Mammary epithelial cell (primary cell): ENCODE measurements at places on chromosomes 12 and 14.
A peak's percentile ranks its signal among the peaks of the same experiment; 100 is the strongest.

DNA sequence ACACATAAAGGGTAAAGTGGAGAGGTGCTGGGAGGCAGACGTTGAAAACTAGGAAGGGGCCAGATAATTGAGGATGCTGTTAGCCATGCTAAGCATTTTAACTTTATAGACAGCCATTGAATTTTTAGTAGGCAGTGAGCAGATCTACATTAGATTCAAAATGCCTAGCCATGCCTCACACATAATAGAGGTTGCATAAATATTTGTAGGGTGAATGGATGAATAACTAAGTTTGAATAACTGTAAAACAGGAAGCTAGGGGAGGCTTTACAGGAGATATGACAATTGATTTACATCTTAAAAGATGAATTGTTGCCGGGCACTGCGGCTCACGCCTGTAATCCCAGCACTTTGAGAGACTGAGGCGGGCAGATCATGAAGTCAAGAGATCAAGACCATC, 12.3 kb upstream of the CCNT1 start:
- no peak for DNase-seq

DNA sequence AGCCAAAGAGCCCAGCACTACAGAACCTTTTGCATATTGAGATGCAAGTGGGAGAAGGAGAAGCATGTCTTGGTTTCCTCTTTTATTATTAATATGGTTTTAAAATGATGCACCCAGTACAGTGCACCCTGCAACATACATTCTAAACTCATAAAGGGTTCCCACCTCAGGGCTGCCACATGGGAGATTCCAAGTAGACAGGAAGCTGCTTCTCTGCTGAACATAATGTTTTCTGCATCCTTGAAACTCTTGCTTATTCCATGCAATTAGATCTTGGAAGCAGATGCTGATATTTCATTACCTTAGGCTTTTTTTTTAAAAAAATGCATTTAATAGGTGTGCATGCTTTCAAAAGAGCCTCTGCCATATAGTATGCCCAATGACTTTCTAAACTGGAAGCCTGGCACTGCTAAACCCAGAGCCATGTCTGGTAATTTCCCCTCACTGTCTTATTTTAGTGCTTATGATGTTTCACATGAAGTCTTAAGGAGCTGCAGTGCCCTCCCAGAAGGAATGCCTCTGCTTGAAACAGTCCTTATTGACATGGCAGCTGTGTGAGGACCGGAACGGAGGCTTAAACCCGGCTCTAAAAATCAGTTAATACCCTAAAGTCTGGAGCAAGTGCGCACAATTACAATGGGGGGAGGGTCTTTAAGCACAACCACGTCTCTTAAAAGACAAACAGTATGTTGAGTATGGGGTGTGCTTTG, 2.0 kb upstream of the SIX1 start:
- no peak for DNase-seq

DNA sequence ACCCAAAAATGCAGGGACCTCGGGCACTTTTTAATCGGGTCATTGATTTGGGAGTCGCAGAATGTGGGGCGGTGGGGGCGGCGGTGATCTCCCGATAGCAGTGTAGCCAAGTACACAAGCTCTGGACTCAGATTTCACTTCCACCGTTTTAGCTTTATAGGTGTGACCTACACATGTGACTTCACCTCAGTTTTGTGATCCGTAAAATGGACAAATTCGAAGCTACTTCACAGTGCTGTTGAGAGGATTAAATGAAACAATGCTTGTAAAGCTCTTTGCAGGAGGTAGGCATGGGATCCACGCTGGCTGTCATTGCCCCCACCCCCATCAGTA, 478 bp downstream of the RITA1 start:
- no peak for DNase-seq

DNA sequence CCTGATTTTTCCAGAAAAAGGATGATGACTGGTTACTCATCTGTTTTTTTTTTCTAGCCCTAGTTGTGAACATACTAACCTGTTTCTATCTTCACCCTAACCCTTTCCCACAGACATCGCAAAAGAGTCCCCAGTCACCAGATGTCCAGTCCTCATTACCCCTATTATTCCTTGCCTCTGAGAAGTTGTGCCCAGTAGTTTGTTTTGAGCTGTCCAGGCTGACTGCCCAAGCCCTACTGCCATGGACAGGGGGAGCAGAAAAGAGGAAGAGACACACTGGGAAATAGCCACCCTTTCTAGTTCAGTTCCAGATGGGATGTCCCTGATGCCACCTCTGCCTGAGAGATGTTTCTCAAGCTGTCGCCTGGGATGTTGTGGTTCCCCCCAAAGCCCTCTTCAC, 13.8 kb upstream of the CELA1 start:
- DNase-seq = no peak

DNA sequence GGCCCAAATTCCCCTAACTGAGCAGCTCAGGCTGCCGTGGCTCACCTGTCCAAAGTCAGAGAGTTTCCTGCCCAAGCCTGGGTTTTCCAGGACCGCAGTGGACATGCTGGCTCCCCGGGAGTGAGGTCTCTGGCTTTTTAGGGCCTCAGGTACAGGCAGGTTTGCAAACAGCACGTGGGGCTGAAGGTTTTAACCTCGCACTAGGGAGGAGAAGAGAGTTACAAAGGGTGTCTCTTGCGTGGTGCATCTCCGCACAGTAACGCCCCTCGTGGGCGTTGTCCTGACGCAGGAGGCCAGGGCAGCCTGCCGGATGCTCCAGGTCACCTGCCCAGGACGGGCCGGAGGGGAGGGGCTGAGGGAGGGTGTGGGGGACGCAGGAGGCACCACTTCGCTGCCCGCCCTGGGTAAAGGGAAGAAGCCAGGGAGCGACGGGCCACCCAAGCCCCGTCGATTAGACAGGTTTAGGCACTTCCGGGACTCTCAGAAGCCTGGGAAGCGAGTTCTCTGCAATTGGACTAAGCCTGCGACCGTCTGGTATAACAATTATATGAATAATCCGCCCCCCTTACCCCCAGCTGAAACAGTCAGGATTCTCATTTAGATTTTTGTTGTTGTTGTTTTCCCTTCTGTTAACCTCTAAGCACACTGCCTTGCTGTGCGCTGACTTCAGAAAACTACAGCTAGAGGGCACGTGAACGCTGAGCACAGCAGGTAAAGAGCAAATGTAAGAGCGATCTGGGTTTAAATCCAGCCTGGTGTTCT, at the start of gene PAH:
TSS of gene PAH (minus strand) at position 219 of the 762 bp plus-strand sequence. CDS start at position 105, 114 bp downstream.
- DNase-seq = no peak

DNA sequence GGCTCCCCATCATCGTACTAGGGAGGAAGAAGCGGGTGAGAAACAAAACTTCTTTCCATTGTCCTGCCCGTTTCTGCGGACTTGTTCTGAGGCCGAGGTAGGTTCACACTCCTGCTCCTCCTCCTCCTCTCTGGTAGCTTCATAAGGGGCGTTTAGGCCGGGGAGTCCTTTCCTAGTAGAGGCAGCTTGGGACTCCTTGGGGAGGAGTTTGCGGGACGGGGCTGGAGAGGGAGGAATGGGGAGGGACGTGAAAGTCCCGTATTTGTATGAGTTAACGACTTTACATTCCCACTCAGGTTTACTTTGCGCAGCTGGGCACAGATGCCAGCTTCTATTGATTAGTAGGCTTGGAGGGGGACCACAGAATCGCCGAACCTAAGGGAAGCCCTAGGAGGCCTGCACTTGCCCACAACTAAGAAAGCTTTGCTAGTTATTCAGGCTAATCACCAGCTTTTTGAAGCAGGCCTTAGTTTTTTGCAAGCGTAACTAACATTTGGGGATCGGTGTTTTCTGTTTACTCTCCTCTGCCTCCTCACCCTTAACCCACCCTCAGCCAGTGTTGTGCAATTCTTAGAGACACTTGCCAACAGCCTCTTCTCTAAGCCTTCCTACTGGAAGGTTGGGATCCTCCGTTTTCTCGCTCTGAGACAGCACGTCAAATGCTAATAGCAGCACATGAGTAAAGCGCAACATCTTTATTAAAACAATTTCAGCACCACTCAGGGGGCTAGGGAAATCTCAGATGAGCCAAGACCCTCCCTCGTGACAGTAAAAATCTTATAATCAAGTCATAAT, 499 bp downstream of the RNASE4 start:
- peak; percentile 60 for DNase-seq

GRCh38 chr14:87656315-87656714, 336.7 kb downstream of the GALC start:
- DNase-seq = no peak

DNA sequence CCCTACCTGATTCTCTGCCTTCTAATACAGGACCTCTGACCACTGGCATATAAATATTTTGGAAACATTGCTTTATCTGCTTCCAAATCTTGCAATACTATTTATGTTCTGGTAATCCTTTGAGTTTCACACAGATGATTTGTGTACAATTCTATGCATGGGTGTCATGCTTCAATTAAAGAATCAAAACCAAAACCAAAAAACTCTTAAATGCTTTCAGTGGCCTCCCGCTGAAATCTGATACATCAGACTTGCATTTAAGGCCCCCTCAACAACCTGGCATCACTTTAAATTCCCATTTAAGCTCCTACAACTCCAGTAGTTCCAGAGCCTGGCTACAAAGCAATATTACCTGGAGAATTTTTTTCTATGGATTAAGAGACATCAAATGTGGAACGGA, 221.7 kb upstream of the NAV3 start:
- DNase-seq = no peak

GRCh38 chr12:10558789-10559188, 53.1 kb downstream of the EIF2S3B start:
- no peak for DNase-seq

DNA sequence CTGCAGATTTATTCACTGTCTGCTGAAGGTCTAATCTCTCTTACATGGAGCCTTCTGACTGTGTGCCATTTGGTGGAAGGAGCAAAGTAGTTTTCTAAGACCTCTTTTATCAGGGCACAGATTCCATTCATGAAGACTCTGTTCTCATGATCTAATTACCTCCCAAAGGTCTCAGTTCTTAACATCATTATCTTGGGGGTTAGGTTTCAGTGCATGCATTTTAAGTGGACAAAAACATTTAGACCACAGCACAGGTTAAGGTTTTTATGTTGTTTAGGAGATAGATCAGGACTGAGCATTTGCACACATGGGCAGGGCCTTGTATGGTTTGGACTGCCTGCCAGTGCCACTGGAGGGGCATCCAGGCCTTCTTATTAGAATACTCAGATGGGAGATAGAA, 746.1 kb downstream of the C12orf50 start:
- DNase-seq = no peak

DNA sequence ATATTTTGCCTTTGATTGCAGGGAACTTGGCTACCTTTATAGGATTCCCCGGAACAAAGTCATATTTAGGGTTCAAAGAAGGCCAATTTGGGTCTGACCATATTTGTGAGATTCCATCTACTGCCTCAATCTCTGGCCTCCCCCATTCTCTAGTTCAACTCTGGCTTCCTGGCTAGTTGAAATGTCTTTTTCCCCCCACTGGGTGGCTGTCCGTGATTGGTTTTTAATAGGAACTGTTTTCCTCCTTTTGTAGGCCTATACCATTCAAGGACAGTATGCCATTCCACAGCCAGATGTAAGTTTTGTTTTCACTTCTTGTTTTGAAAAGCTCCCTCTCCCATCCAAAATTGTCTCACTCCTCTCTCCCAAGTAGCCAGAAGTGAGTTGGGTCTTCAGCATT, 13.8 kb downstream of the PCBP2 start:
- DNase-seq = no peak

GRCh38 chr14:78048120-78048519, 122.1 kb upstream of the NRXN3 start:
- no peak for DNase-seq

- DNase-seq = no peak
These were observed 131.2 kb downstream of the EML1 start for GRCh38 chr14:99924379-99924778.

DNA sequence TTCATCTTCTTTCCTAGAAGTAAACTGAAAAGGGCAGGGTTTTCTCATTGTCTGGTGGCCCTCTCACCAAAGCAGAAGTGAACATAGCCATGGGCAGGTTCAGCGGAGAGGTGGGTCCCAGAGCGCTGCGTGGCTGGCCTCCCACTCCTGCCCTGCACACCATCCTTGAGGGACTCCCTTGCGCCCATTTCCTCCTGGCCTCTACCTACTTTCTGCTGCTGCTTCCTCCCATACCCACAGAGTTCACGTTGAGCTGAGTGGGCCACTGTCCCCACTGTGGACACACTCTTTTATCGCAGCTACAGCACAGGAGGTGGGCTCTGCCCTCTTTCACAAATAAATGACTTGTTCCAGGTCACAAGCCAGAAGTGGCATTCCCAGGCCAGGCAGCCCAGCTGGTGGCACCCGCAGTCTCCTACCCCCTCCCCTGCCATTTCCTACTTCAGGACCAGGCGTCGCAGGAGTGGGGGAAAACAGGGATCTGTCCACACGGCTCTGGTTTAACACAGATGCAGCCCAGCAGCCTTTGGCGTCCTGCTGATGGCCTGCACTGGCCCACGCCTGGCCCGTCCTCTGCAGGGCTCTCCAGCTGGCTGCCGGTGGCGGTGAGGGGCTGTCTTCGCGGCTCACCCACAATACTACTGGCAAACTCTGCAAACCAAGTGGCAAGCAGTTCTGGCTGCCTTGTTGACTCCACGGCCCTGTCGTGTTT, 4.9 kb downstream of the SIVA1 start:
- DNase-seq = no peak

DNA sequence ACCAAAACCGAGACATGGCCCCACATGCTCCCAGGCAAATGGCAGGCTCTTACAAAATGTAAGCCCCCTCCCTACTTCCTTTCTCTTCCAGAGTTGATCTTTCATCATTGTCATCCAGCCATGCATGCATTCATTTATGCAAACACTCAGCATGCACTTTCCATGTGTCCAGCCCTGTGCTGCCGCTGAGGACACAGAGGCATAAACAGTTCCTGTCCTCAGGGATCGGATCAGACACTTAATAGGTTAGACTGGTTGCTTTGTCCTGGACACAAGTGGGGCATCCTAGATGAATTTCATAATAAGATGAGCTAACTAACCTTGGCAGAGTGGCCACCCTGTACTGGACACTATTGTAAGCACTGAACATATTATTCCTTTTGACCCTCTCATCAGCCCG, 23.1 kb downstream of the PRIMA1 start:
- DNase-seq = no peak

- DNase-seq = no peak
These were observed 13.7 kb upstream of the EIF2B2 start for GRCh38 chr14:74988993-74989392.

DNA sequence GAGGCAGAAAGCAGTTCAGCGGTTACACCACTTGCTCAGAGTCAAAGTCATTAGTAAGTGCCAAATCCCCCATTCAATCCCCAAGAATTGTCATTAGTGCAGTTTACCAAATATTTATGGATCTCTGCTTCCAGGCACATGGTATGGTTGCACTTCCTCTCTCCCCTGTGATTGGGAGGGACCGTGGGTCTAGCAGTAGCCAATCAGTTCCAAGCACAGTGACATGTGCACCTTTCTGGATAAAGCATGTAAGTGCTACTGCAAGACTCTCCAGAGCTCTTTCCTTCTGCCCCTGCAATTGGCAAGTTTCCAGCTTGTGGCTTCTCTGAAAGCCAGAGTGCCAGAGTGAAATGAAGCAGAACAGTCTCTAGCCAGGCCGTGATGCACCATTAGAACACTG, 85.3 kb upstream of the FLRT2 start:
- DNase-seq = no peak

GRCh38 chr14:50862036-50862570, 9.8 kb upstream of the ABHD12B start:
- no peak for DNase-seq

- no peak for DNase-seq
These were observed 78.2 kb upstream of the CFL2 start for GRCh38 chr14:34792598-34792997.
